ENCODE measurements at places on chromosomes 13 and 19. TPM values are rescaled to one million over a fixed set of nuclear protein-coding genes. Genes with fewer than 3 reads are reported as not detected.

Gene SIGLEC5
- total RNA-seq: not detected

Gene LGALS4
- not detected for total RNA-seq

Gene STOML3
- total RNA-seq: not detected

Gene DLL3
- total RNA-seq: 0.22 TPM

Gene ZNF317
- total RNA-seq: 12.3 TPM

Gene ATCAY
- not detected for total RNA-seq

Gene LONP1
- 44.9 TPM for total RNA-seq

Gene EFNB2
- 21.6 TPM for total RNA-seq

Gene ZNF222
- 5.4 TPM for total RNA-seq

Gene BRME1
- total RNA-seq: under 0.01 TPM

Gene MAP2K2
- 108 TPM for total RNA-seq

Gene KISS1R
- total RNA-seq: not detected

Gene COL4A1
- 1,068 TPM for total RNA-seq

Gene YJEFN3
- total RNA-seq: 0.20 TPM

Gene DOCK9
- total RNA-seq: 480 TPM

Gene KIR2DL1
- total RNA-seq: not detected

Gene TPRX2
- not detected for total RNA-seq

Gene SIGLEC8
- total RNA-seq: not detected

Gene CALR3
- not detected for total RNA-seq

Gene CYP4F11
- total RNA-seq: not detected

Gene PLK5
- total RNA-seq: not detected

Gene ALOX5AP
- total RNA-seq: not detected

Gene MYH14
- under 0.01 TPM for total RNA-seq

Gene FLT1
- total RNA-seq: 42.7 TPM

Gene MBOAT7
- total RNA-seq: 19.4 TPM

Gene CFD
- 1.2 TPM for total RNA-seq

Gene KLK1
- not detected for total RNA-seq

Gene PPM1N
- not detected for total RNA-seq

Gene PSG5
- not detected for total RNA-seq

Gene IGFL3
- not detected for total RNA-seq

Gene ZNF681
- total RNA-seq: 1.8 TPM

Gene CATSPERD
- not detected for total RNA-seq

Gene VSTM1
- total RNA-seq: not detected

Gene KRTDAP
- not detected for total RNA-seq

Gene ZNF221
- 3.3 TPM for total RNA-seq

Gene PRKACA
- total RNA-seq: 27.0 TPM

Gene ZNF296
- total RNA-seq: under 0.01 TPM

Gene ZNF547
- 1.7 TPM for total RNA-seq

Gene ZNF91
- 6.5 TPM for total RNA-seq
